ENCODE measurements at places on chromosomes 4 and X. TPM values are rescaled to one million over a fixed set of nuclear protein-coding genes. Genes with fewer than 3 reads are reported as not detected.

IL15 gene
- 12.7 TPM for polyA plus RNA-seq

MSANTD1 gene
- not detected for polyA plus RNA-seq

YY2 gene
- polyA plus RNA-seq = 1.7 TPM

ADRA2C gene
- polyA plus RNA-seq = 1.8 TPM

CYBB gene
- 20.5 TPM for polyA plus RNA-seq

NUP62CL gene
- polyA plus RNA-seq = 1.1 TPM

TCEAL1 gene
- polyA plus RNA-seq = 55.2 TPM

DCAF8L1 gene
- not detected for polyA plus RNA-seq

TKTL2 gene
- polyA plus RNA-seq = not detected

DDX53 gene
- polyA plus RNA-seq = not detected

MAMLD1 gene
- polyA plus RNA-seq = 15.1 TPM

IL2RG gene
- polyA plus RNA-seq = not detected

PAGE1 gene
- not detected for polyA plus RNA-seq

AASDH gene
- 13.6 TPM for polyA plus RNA-seq

LPAR4 gene
- 40.9 TPM for polyA plus RNA-seq

PTTG2 gene
- polyA plus RNA-seq = not detected

CPLX1 gene
- polyA plus RNA-seq = 0.30 TPM

F8A3 gene
- 4.9 TPM for polyA plus RNA-seq

ZCCHC4 gene
- not detected for polyA plus RNA-seq

PWWP3B gene
- 14.6 TPM for polyA plus RNA-seq

CENPVL1 gene
- not detected for polyA plus RNA-seq

ACOT9 gene
- 39.2 TPM for polyA plus RNA-seq

THOC2 gene
- polyA plus RNA-seq = 89.9 TPM
